ENCODE measurements at places on chromosomes 7 and 10.

GRCh38 chr10:122234416-122234815 is 36.7 kb upstream of the BTBD16 start:
- DNase-seq = no peak

- no peak for DNase-seq
Observed at GRCh38 chr7:8739837-8740236, 306.4 kb downstream of the NXPH1 start.

DNA sequence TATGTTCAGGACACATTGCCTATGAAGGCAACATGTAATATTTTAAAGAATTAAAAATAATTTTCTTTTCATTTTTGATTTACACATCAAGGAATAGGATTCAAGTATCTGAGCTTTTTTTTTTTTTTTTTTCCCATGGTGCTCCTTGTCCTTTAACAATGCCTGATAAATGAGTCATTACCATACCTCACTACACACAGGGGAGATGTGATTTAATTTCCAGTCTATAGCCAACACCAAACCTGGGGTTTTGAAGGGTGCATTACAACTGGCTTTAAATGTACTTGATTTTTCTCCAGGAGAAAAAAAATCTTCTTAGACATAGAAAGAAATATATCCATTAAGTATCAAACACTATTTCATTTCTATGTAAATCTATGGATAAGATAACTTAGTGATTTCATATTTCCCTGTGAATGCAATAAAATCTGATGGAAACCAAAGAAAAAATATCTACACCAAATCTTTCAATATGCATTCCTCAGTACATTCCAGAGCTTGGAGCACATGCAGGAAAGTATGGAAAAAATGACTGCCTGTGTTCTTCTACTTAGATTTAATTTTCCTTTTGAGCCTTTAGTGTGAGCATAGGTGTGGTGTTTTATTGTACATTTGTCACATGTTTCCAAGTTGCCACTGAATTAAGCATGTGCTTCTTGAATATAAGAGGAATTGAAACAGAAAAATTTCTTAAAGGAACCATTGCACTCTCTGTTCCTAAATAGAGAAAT is 204.8 kb upstream of the MEOX2 start:
- DNase-seq = no peak

DNA sequence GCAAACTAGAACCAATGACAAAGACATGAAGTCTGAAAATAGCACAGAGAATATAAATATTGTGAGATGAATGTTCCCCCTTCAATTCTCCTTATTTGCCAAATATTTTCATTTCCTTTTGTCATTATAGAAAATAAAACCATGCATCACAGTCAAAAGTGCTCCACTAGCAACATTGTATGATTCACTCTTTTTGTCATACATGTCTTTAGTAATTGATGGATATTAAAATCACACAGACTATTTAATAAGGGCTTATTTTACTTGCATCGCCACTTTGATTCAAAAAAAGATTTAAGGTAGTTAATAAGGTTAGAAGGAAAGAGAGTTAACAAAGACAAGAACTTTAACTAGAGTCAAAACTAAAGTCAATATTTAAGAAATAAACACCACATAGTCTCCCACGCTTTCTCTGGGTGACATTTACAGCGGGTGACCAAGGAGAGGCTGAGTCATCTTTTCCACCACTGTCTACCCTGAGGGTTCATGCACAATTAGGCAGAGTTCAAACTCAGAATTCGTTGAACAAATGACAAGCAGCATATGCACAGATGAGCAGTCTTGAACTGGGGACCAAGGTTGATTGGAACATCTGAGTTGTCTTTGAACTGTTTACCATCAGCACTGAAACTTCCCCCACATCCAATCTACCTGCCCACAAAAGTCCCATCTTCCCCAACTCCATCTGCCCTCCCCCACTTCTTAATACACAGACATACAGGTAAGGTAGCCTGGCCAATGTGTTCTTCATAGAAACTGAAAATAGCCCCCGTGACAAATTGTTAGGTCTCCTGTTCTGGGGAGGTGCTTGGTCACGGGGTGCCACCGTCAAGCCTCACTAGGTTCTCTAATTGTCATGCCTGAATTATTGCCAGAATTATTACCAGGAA is 42.5 kb downstream of the C7orf25 start:
- no peak for DNase-seq

GRCh38 chr10:83522881-83523386 is 616.4 kb upstream of the GHITM start:
- DNase-seq = no peak

- peak; percentile 16 for DNase-seq
Observed at GRCh38 chr7:46139079-46139478, 218.0 kb upstream of the IGFBP3 start.

GRCh38 chr7:157017149-157017548 is 6.7 kb upstream of the MNX1 start:
- no peak for DNase-seq

DNA sequence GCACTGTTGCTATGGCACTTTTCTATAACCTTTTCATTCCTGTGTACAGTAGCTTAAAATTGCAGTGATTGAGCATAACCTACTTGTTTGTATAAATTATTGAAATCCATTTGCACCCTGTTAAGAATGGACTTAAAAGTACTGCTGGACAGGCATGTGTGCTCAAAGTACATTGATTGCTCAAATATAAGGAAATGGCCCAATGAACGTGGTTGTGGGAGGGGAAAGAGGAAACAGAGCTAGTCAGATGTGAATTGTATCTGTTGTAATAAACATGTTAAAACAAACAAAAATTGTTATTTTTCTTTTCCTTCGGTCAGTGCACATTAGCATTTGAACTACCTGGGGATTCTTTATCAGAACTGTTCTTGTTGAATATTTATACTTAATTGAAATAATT is 57.1 kb upstream of the BAMBI start:
- DNase-seq = no peak

- DNase-seq = no peak
Observed at GRCh38 chr10:133455611-133456031, 1.9 kb downstream of the SCART1 start.

DNA sequence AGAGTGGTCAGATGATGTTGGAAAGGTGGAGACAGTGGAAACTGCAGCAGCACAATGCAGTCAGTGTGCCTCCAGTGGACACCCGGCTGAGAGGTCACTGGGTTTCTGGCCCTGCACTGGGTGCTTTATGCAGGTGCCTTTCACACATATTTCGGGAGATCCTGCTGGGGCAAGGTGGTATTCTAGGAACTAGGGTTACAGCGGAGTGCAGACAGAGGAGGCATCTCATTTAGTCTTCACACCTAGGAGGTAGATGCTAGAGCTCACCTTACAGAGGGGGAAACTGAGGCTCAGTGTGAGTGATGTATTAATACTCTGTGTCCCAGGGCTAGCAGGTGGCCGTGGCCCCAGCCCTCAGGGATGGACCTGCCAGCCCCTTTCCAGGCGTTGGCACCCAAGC is 103.9 kb upstream of the KCTD7 start:
- no peak for DNase-seq

DNA sequence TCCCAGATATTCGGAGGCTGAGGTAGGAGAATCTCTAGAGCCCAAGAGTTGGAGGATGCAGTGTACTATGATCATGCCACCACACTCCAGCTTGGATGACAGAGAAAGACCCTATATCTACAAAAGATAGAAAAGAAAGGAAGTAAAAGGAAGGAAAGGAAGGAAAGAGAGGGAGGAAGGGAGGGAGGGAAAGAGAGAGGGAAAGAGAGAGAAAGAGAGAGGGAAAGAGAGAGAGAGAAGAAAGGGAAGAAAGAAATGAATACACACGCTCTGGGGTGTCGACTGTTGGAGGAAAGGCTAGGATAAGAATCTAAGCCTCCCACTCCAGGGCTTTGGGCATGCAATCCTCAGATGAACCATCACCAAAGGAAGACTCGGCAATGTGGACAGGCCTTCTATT is 69.9 kb downstream of the PARD3 start:
- DNase-seq = no peak

- no peak for DNase-seq
Observed at GRCh38 chr7:36951257-36951697, 227.0 kb upstream of the AOAH start.

- DNase-seq = no peak
Observed at GRCh38 chr10:74432841-74433594, 282.0 kb downstream of the ADK start.

GRCh38 chr7:141387521-141388217 is 163.5 kb upstream of the AGK start:
- DNase-seq = no peak

- no peak for DNase-seq
Observed at GRCh38 chr10:34739915-34740314, 75.2 kb downstream of the PARD3 start.

GRCh38 chr10:98235846-98236245 is 32.1 kb downstream of the LOXL4 start:
- DNase-seq = no peak

DNA sequence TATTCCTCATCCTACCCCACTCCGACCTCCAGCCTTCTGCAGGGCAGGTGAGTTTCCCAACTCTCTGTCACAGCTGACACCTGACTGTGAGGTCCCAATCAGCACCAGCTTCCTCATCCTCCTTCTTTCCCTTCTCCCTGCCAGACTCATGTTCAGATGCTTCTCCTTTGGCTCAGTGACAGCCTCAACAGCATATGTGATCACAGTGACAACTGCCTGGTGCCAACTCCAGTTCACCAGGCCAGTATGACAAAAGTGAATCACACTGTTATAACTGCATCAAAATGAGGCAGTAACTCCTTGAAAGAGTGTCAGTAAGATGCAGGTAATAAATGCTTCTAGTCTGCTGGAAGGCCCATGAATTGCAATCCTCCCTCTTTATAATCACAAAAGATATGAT is 46.8 kb upstream of the NFE2L3 start:
- peak; percentile 73 for DNase-seq

DNA sequence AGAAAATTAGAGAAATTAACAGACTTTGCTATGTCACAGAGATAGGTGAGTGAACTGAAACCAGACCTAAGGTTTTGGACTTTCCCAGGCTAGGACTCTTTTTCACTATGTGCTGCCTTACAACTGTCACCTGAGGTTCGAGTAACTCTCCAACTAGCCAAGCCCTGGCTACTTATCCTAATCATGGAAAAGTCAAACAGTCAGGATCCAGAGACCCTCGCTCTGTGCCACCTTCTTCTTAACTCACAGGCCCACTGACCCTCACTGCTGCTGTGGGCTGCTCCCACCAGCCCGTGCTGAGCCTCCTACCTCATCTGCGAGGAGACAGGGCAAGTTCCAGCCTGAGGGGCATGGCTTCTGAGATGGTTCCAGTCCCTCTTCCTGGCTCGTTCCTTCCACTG is 211.4 kb upstream of the KLF14 start:
- DNase-seq = no peak

GRCh38 chr10:100303724-100304319 is 17.3 kb upstream of the BLOC1S2 start:
- peak; percentile 44 for DNase-seq

DNA sequence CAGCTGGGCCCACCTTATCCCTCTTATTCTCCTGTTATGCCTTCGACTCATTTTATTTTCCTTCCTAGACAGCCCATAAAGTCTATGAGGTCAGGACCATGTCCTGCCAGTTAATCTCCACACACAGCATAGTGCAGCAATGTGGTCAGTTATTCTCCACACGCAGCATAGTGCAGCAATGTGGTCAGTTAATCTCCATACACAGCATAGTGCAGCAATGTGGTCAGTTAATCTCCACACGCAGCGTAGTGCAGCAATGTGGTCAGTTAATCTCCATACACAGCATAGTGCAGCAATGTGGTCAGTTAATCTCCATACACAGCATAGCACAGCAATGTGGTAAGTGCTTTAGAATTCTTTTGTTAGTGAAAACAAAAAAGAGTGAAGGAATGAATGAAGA is 77.8 kb downstream of the TEX36 start:
- no peak for DNase-seq

- DNase-seq = no peak
Observed at GRCh38 chr7:73308074-73308664, 457 bp downstream of the NSUN5 start.

DNA sequence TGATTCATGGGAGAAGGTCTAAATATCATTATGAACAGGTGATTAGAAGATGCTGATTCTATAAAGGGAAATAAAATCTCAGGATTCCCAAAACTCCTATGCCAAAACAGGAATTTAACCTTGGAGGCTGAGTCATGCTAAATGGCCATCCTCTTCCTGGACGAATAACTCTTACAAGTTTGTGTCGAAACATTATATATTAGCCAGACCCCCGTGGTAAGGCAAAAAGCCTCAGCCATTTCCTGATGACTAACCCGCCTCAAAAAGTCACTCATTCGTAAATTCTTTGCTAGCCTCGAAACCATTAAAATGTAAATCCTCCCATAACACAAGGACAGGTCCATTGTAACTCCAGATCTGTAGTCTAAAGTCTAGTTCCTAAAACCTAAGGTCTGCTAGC is 32.0 kb downstream of the CUL2 start:
- no peak for DNase-seq

DNA sequence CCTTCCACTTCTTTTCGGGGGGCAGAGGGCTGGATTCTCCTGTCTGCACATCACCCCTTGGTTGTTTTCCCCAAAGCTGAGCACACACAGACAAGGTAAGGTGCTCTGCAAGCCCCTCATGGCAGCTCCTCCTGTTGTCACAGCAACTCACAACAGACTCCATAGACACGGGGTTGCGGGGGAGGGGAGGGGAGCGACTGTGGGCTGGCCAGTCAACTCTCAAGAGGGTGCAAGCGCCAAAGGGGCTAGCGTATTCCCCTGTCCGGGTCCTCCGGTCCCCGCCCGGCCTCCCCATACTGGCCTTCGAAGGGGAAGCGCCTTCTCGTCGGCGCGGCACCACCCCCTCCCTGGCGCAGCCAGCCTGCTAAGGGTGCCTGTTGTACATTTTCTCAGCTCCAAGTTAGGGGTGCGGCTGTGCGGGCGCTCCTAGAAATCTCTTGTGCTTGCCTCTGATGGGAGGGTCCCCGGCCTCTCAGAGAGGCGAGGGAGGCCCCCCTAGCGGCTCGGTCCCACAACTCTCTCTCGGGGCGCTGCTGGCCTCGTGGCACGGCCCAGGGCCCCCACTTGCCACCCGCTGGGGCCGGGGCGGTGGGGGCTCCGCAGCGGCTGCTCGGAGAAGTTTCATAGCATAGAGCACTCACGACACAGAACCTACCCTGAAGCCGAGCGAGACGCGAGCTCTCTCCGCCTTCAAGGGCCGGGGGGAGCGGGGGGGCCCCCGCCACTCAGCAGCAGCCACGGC is 498 bp downstream of the RHOBTB1 start:
- DNase-seq = peak; percentile 73

GRCh38 chr10:75553550-75553949 is 122.1 kb downstream of the LRMDA start:
- DNase-seq = no peak

DNA sequence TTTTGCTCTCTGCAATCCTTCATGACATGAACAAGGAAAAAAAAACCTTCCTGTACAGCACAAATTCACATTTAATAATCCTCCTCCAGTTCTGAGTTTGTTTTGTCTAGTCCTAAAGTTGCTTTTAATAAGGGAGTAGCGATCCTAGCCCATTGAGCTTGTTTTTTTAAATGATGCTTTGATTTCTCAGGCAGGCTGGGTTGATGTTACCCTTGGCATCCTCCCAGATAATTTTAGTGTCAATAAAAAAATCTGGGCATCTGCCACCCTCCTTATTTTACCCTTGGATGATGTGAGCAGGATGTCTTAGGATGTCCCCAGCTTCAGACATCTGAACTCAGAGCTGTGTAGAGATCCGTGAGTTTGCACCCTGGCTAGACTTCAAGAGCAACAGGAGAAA is 33.9 kb upstream of the PROSER2 start:
- no peak for DNase-seq

- DNase-seq = no peak
Observed at GRCh38 chr7:136359333-136359903, 382.3 kb upstream of the MTPN start.

Measured in cerebellar cortex (tissue), 1 donor.